ENCODE measurements at places on chromosomes 7 and 10.

- DNase-seq = no peak
These were observed 1.9 kb upstream of the SGMS1 start for GRCh38 chr10:50625649-50626132.

DNA sequence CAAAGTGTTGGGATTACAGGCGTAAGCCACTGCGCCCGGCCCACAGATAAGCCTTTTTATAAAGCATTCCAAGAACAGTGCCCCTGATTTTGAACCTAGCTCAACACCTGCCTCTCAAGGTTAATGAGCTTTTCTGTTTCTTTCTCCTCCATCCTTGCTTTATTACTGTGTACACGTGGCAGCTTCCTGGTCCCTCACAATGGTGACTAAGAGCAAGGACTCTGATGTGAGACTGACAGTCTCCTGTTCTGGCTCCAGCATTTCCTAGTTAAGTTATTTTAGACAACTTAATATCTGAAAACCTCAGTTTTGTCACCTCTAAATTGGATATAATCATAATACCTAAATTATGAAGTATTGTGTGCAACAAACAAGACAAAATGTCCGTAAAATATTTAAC is 9.9 kb downstream of the HABP2 start:
- DNase-seq = no peak

DNA sequence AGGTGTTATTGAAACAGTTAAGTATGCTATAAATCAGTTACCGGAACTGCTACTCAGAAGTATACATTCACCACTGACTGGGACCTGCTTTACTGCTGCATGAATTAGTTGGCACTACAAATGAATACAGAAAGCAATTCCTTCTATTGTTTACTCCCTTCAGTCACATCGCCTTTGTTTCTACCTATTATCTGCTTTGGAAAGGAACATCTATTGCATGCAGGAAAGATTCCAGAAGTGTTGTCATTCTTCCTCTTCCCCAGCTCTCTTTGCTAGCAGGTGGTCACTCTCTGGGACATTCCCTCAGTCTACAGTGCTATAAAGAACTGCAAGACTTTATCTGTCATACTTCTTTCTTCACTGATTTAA is 131.3 kb downstream of the ANK3 start:
- DNase-seq = no peak

DNA sequence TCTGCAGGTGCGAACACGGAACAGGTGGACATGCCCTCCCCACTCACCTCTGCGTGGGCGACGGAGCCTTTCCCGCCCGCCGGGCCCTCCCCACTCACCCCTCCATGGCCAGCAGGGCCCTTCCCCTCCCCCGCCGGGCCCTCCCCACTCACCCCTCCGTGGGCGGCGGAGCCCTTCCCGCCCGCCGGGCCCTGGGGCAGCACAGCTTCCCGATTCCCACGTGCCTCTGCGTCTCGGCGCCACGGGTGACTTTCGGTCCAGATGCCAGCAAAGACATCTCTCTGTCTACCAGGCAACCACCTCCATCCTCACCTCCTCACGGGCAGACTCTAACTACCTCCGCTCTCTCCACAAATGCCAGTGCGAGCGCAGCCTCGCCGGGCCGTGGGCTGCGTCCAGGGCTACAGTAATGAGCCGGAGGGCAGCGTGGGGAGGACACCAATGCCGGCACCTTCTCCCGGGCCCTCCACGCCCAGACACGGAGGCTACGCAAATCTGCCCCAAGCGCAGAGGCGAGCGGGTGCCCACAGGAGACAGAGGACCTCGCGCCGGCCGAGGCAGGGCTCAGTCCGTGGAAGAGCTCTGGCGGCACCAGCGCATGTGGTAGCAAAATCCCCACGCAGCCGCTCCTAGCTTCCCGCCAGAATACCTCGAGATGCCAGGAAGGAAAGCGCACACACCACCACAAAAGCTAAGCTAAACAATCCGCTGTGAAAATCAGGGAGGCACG is 21.8 kb downstream of the GPER1 start:
- DNase-seq = no peak

GRCh38 chr7:45035893-45036292 is 35.9 kb downstream of the CCM2 start:
- DNase-seq = no peak

- DNase-seq = no peak
These were observed 21.6 kb upstream of the FAM180A start for GRCh38 chr7:135770139-135770710.

DNA sequence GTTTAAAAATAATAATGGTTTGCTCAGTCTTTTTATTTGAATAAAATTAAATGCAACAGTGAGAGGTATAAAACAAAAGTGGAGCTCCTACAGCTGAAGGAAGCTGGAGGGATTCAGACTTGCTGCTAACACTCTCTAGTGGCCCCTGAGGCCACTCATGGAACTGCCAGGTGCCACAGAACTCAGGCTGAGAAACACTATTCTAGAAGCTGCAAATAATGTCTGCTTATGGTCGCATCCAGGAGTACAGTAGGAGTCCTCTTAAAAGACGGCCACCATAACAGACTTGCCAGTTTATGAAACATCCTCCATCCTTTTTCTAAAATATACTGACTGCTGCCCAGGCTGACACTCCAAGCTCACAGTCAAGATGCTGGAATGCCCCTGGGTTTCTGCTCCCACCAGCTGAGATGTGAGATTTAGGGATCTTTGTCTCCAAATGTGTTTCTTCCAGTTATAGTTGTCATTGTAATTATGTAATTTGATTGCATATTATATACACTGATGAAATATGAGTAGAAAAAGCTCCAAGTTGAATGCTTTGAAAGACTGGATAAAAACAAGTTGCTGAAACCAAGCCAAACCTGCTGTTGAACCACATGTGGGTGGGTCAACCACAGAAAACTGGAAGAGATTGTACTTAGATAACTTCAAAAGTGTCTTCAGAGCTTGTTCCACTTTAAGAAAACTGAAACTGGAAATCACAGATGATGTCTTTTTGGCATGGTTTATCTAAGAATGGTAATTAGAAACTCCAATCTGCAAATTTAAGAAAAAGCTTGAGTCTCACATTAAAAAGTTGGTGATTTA is 213.7 kb upstream of the AOAH start:
- DNase-seq = no peak

DNA sequence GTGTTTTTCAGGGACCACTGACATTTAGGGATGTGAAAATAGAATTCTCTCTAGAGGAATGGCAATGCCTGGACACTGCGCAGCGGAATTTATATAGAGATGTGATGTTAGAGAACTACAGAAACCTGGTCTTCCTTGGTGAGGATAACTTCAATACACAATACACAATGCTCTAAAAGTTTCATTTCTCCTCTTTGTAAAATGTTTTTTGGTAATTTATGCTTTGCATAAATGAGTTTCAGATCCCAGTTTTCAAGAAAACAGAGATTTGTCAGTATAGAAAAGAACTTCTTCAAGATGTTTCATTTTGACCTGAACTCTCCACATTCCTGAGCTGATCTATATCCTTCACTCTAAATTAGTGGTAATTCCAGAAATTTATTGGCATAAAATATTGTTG is 14.2 kb downstream of the ZNF92 start:
- DNase-seq = no peak

DNA sequence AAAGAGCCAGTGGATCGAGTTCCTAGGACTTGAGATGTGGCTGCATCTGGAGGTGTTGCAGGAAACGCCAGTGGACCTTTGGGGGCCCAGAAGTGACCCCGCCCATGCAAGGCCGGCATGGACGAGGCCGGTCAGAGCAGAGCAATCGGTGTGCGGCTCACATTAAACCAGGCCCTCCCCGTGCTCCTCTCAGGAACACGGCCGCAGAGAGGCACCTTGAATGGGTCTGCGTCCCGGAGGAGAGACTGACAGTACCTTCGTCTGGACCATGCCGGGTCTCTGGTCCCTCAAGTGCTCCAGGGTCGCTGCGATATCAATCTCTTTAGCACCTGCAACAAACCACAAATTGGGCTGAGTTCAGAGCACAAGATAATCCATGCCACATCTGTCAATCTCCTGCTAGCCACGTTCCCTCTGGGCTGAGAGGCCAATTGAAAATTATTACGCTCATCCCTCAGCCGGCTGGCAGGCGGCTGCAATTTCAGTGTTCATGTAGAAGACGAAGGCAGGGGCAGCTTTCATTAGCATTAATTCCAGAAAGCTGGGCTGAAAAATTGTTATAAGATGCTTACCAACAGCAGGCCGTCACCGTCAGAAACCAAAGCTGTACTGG is 212.0 kb downstream of the DNAJB6 start:
- no peak for DNase-seq

- DNase-seq = no peak
These were observed 764.3 kb downstream of the TYW1 start for GRCh38 chr7:67760971-67761370.

DNA sequence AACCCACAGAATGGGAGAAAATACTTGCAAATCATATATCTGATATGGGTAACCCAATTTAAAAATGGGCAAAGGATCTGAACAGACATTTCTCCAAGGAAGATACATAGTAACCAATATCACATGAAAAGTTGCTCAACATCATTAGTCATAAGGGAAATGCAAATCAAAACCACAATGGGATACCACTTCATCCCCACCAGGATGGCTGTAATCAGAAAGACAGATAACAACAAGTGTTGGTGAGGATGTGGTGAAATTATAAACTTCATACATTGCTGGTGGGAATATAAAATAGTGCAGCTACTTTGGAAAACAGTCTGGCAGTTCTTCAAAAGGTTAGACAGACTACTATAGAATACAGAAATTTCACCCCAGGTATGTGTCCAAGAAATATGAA is 19.3 kb downstream of the AOC1 start:
- DNase-seq = no peak

- DNase-seq = no peak
These were observed 72.0 kb downstream of the DGKI start for GRCh38 chr7:137774793-137775201.

DNA sequence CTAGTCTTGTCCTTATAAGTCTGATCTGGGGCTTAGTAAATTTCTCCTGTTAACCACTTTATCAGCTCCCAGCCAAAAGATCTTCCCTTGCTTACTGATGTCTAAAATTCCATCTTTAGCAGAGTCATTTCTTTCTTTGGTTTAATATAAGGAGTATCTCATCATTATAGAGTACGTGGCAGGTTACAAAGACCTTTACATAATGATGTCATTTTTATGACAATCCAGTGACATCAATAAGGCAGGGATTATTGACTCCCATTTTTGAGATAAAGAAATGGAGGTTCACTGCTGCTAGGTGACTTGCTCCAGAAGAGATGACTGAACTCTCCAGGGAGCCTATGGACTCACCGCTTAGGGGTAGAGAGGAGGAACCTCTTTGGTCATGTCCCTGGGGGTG is 8.1 kb upstream of the IFRD1 start:
- no peak for DNase-seq

GRCh38 chr7:157529768-157530560 is 193.2 kb downstream of the DNAJB6 start:
- DNase-seq = no peak

- DNase-seq = no peak
These were observed 107.4 kb upstream of the FAM204A start for GRCh38 chr10:118449521-118449920.

DNA sequence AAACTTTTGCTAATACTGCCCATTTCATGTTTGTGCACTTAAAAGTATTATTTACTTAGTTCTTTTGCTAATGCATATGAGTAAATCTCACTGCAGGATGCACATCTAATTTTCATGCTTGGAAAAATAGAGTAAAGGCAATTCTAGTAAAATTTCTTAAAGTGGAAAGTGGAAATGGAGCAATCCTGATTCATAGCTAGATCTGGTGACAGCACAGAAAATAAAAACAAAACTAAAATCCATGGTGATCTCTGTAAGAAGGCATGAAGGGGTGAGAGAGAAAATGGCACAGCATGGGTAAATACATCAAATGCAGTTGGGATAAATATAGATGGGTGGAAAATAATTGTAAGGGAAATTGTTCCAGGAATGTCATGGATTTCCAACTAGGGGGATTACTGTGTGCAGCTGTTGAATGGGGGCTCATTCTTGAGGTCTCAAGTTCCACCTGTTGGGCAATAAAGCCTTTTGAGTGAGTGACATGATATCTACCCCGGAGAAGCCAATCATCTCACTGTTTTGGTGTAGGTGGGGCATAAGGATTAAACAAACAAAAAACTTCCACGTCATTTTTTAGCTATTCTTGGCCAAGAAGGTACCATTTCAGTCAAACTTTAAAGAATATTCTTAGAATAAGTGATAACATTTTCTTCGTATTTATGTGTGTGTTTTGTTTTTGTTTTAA is 1.7 kb upstream of the MCU start:
- DNase-seq = no peak

- DNase-seq = no peak
These were observed 14.9 kb downstream of the SLC25A28 start for GRCh38 chr10:99605351-99605750.

DNA sequence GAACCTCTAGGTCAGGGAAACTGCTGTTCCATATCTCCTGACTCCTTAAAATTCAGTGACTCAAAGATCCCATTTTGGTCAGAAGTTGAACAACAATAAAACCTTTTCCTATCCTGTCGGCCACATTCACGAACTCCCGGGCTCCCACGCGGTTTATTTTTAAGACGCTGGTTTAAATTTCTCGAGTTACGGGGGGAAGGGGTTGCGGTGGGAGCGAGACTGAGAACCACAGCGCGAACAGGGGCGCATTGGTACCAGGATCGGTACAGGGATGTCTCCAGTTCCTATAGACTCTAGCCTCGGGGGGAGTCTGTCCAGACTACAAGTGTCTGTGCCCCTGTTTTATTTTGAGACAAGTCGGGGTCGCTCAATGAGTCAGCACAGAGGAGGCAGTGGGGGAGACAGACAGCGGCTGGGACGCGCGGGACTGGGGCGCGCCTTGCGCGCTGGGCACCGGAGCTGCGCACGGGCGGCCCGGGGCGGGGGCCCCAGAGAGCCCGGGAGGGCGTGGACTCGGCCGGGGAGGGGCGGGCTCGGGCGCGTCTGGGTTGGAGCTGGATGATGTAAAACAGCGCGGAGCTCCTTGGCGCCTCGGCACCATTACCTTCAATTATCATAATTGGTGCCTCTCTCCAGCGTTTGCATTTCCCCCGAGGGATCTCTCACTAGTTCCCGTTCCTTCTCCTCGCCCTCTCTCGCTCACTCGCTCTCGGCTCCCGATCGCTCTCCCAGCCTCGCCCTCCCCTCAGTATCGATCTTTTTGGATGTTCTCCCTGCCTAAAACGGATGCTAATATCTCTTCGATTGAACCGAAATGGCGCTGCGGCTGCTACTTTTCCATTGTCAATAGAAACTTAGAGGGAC is 8.7 kb upstream of the BAMBI start:
- no peak for DNase-seq

DNA sequence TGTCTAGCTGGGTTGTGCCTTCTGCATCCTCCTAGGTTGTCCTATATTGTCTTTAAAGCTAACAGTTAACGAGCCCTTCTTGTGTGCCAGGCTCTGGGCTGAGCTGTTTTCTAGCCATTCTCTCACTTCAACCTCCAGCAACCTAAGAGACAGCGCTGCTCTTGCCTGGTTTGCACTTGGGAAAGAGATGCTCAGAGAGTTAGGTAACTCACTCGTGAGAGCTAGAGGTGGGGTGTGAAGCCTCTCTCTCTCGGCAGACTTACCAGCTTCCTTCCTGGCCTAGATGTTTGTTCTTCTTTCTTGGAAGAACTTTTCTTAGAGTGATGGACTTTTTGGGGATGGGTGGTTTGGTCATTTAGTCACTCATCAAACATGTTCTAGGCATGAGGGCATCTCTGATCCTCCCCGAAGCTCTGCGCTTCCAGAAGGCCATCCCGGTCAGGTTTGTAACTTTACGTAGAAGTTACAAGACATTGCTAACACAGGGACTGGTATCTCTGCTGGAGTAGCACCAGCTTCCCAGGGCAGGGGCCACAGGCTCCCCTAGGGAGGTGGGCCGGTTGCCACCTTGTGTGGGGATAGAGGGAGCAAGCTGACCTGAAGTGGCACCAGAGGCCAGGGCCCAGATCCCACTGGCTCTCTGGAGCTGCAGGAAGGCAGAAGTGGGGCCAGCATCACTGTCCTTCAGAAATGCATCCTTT is 14.3 kb downstream of the TSPAN15 start:
- DNase-seq = no peak

Measured in NCI-H2081 treated with DMSO at 0.1 percent for 48 hours (cell line).